Effector memory CD8-positive, alpha-beta T cell (primary cell): ENCODE measurements at places on chromosomes 6 and 20.

GRCh38 chr20:18496042-18496441, 983 bp downstream of the RBBP9 start:
- H3K36me3 ChIP-seq, result peaks cover 7% of the 10 kb centered on the region
- peaks cover 16% of the 10 kb centered on the region for H3K4me1 ChIP-seq
- H3K27ac ChIP-seq, result peak overlapping the region; percentile 83
- no peaks in the 10 kb centered on the region for H3K27me3 ChIP-seq
- H3K4me3 ChIP-seq, result peak overlapping the region; percentile 95

- H3K4me3 ChIP-seq, result no peak overlapping the region
- no peaks in the 10 kb centered on the region for H3K27me3 ChIP-seq
- H3K36me3 ChIP-seq, result no peaks in the 10 kb centered on the region
- H3K27ac ChIP-seq, result no peak overlapping the region
- no peak for DNase-seq
- H3K4me1 ChIP-seq, result no peaks in the 10 kb centered on the region
Measured at GRCh38 chr6:80523010-80523409, 416.5 kb downstream of the BCKDHB start.

GRCh38 chr20:20363434-20363798, 4.5 kb upstream of the INSM1 start:
- peaks cover 3% of the 10 kb centered on the region for H3K36me3 ChIP-seq
- H3K27ac ChIP-seq, result no peak overlapping the region
- DNase-seq, result no peak
- H3K4me1 ChIP-seq, result peaks cover 23% of the 10 kb centered on the region
- peaks cover 65% of the 10 kb centered on the region for H3K27me3 ChIP-seq
- H3K4me3 ChIP-seq, result peak overlapping the region; percentile 21

GRCh38 chr6:108562503-108562993, 1.8 kb downstream of the FOXO3 start:
- no peak for DNase-seq
- peak overlapping the region; percentile 82 for H3K27ac ChIP-seq
- no peaks in the 10 kb centered on the region for H3K27me3 ChIP-seq
- H3K4me1 ChIP-seq, result peaks cover 43% of the 10 kb centered on the region

- no peaks in the 10 kb centered on the region for H3K27me3 ChIP-seq
- peaks cover 3% of the 10 kb centered on the region for H3K36me3 ChIP-seq
- H3K4me1 ChIP-seq, result no peaks in the 10 kb centered on the region
- DNase-seq, result no peak
- peak overlapping the region; percentile 41 for H3K27ac ChIP-seq
Measured at GRCh38 chr20:45336530-45337366, 11.5 kb downstream of the SDC4 start.

DNA sequence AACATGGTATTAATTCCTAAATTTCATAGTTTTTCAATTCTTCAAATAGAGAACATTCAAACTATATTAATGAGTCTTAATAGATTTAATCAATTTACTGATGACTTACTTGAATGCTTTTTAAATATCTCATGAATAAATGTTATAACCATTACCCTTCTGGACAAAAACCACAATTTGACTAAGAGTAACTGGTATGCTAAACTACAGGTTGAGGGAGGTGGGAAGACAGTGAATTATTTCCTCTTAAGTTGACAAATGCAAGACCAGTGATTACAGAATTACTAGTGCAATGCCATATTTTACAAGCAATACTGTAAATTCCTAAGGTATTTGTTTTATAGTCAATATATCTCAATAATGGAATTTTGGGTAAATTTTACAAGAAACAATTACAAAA, 65.1 kb downstream of the REV3L start:
- no peak overlapping the region for H3K4me3 ChIP-seq
- no peak for DNase-seq
- H3K27ac ChIP-seq, result no peak overlapping the region
- no peaks in the 10 kb centered on the region for H3K27me3 ChIP-seq

GRCh38 chr6:135680964-135681913, 170.3 kb upstream of the PDE7B start:
- H3K27ac ChIP-seq, result no peak overlapping the region
- H3K4me1 ChIP-seq, result no peaks in the 10 kb centered on the region
- H3K27me3 ChIP-seq, result peaks cover 9% of the 10 kb centered on the region
- H3K4me3 ChIP-seq, result no peak overlapping the region

DNA sequence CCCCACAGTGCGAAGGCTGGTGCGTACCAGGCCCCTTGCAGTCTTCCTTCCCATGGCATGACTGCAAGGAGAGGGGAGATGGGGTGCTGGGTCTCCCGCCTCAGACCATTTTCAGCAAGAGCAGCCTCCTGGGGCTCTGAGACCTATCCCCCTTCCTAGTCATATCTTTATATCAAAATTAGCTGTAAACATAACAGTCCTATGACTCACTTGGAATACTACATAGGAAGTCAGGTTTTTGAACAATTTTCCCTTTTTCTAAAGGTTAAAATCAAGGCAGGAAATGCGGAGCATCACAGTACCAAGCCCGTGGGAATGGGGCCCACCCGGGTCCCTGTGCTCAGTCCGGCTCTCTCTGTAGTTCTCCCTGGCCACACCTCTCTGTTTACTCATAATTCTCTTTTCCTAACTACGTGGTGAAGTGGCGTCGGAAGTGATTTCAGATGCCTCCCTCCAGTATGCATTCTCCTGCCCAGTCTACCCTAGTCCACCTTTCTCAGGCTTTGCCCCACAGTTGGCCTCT, 109.8 kb upstream of the TMEM170B start:
- peak overlapping the region; percentile 18 for H3K27ac ChIP-seq
- H3K36me3 ChIP-seq, result no peaks in the 10 kb centered on the region
- H3K27me3 ChIP-seq, result peaks cover 6% of the 10 kb centered on the region
- DNase-seq, result no peak
- peaks cover 10% of the 10 kb centered on the region for H3K4me1 ChIP-seq

DNA sequence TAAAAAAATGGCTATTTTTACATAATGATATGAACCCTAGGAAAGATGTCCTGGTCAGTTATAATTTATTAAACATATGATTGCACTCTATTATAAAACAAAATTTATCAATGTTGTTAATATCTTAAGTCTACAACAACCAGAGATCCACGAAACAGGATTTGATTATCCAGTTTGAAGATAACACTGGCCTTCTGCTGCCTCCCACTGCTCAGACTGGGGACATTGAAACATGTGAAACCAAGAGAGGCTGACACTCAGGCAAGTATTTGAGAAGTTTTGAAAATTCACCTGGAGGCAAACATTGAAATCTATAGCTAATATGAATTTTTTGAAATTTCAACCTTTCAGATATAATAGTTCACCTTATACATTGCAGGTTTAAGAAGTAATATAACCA, 219.3 kb upstream of the HSF2 start:
- H3K27ac ChIP-seq, result no peak overlapping the region
- no peak for DNase-seq
- no peaks in the 10 kb centered on the region for H3K27me3 ChIP-seq
- H3K36me3 ChIP-seq, result no peaks in the 10 kb centered on the region
- H3K4me3 ChIP-seq, result no peak overlapping the region

DNA sequence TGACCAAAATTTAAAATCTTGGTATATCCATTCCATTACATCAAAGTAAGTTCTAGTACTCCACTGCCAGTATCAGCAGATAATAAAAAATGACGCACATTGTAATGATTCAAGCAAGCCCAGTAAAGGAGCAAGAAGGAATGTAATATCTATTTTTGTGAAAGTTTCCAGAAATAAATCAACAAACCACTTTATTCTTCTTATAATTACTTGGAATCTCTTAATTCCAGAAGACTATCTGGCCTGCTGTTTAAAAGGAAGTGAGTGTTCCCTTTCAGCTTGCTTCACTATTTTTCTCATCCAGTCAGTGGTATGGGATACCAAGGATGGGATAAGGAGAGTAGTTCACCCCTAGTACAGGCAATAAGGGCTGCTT, 42.2 kb upstream of the DSE start:
- no peak for DNase-seq
- H3K27me3 ChIP-seq, result no peaks in the 10 kb centered on the region
- H3K4me1 ChIP-seq, result no peaks in the 10 kb centered on the region
- no peaks in the 10 kb centered on the region for H3K36me3 ChIP-seq

DNA sequence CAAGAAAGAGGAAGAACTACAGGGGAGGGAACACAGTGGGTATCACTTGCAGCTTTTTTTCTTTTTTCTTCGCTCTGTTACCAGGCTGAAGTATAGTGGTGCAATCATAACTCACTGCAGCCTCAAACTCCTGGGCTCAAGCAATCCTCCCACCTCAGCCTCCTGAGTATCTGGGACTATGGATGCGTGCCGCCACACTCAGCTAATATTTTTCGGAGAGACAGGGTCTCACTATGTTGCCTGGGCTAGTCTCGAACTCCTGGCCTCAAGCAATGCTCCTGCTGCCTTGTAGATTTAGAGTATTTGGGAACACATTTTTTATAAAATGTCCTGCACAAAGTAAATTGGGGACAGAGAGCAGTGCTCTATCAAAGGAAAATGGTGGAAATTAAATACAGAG, 28.3 kb downstream of the PARD6B start:
- no peaks in the 10 kb centered on the region for H3K4me1 ChIP-seq
- H3K27ac ChIP-seq, result peak overlapping the region; percentile 44
- no peak overlapping the region for H3K4me3 ChIP-seq
- DNase-seq, result no peak
- H3K27me3 ChIP-seq, result no peaks in the 10 kb centered on the region

GRCh38 chr20:24995741-24996448, 3.3 kb upstream of the APMAP start:
- no peak overlapping the region for H3K27ac ChIP-seq
- H3K36me3 ChIP-seq, result peaks cover 23% of the 10 kb centered on the region
- H3K4me1 ChIP-seq, result peaks cover 26% of the 10 kb centered on the region

GRCh38 chr6:119626884-119627619, 277.5 kb upstream of the MAN1A1 start:
- no peak overlapping the region for H3K4me3 ChIP-seq
- H3K4me1 ChIP-seq, result no peaks in the 10 kb centered on the region
- H3K36me3 ChIP-seq, result no peaks in the 10 kb centered on the region
- no peak for DNase-seq
- no peak overlapping the region for H3K27ac ChIP-seq

- no peak overlapping the region for H3K27ac ChIP-seq
- no peak for DNase-seq
- peaks cover 66% of the 10 kb centered on the region for H3K27me3 ChIP-seq
- H3K4me1 ChIP-seq, result peaks cover 9% of the 10 kb centered on the region
Measured at GRCh38 chr6:136038531-136038930, 187.0 kb downstream of the PDE7B start.

DNA sequence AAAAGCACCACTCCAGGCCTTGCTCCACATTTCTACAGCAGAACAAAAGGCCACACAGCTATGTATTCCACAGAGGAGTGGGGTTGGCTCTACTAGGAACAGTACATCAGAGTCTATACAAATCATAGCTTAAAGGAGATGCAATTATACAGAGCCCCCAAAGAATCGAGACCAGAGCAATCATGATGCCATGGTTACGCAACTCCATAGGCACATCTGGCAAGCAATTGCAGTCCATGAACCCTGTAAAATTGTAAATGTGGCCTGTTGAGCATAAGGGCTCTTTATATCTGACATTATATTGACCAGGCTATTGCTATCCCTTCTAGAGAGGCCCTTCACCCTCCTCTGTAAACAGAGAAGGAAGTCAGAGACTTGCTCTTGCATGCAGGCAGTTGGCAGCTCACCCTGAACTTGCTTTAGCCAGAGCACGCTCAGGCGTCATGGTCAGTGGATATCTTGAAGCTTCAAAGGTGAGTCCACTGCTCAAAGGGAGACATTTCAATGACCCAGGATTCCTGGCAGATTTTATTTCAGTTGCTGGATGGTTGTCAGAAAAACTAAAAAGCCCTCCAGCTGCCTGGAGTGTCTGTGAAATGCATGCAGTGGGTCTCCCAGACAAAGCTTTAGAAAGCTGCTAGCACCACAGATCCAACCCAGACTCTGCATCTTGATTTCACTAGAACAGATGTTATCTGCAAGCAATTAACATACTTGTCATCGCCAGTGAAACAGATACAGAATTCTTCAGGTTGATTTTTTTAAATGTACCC, 357.2 kb downstream of the CENPW start:
- no peak overlapping the region for H3K4me3 ChIP-seq
- no peaks in the 10 kb centered on the region for H3K27me3 ChIP-seq
- H3K27ac ChIP-seq, result no peak overlapping the region
- no peaks in the 10 kb centered on the region for H3K4me1 ChIP-seq

GRCh38 chr6:28985462-28986164, 19.5 kb downstream of the ZNF311 start:
- peaks cover 46% of the 10 kb centered on the region for H3K4me1 ChIP-seq
- H3K36me3 ChIP-seq, result peaks cover 34% of the 10 kb centered on the region
- DNase-seq, result no peak

- no peak overlapping the region for H3K4me3 ChIP-seq
- DNase-seq, result no peak
- peaks cover 16% of the 10 kb centered on the region for H3K36me3 ChIP-seq
- no peaks in the 10 kb centered on the region for H3K27me3 ChIP-seq
Measured at GRCh38 chr6:484086-484745, 92.7 kb downstream of the IRF4 start.

- peaks cover 3% of the 10 kb centered on the region for H3K36me3 ChIP-seq
- H3K4me1 ChIP-seq, result no peaks in the 10 kb centered on the region
- no peak for DNase-seq
Measured at GRCh38 chr6:37115236-37115895, 54.6 kb upstream of the PIM1 start.

DNA sequence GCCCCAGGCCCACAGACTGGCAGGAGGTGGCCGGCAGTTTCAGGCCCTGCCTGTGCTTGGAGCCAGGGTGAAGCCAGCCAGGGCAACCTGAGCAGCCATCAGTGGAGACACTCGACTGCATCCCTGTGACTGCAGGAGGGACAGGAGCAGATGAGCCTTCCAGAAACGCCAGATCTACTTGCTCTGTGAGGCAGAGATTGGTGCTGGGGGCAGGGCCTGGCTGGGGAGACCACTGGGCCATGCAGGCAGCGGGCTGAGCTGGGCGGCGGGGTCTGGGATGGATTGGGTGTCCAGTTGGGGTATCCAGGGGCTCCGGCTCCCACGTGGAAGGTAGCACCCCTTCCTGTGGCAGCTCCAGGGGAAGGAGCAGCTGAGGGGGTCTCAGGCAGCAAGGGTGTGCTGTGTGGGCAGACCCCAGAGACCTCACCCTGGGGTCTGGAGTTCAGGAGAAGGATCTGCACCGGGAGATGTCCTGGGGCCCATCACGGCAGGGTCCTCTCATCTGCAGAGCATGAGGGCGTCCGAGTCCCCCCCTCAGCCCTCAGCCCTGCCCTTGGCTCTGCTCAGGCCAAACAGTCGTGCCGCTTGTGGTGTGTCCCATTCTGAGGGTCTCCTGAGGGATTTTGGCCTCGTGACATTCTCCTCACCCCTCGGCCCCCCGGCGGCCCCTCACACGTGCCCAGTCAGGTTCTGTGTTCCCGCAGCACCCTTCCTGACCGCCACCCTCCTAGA, 334.9 kb downstream of the TAF4 start:
- H3K4me1 ChIP-seq, result no peaks in the 10 kb centered on the region
- no peaks in the 10 kb centered on the region for H3K36me3 ChIP-seq
- no peak overlapping the region for H3K4me3 ChIP-seq
- no peak overlapping the region for H3K27ac ChIP-seq

GRCh38 chr20:58256307-58256706, 27.9 kb upstream of the ANKRD60 start:
- H3K4me3 ChIP-seq, result no peak overlapping the region
- no peak for DNase-seq
- peak overlapping the region; percentile 36 for H3K27ac ChIP-seq
- peaks cover 3% of the 10 kb centered on the region for H3K36me3 ChIP-seq

GRCh38 chr20:3247638-3248037, 8.6 kb upstream of the SLC4A11 start:
- peaks cover 4% of the 10 kb centered on the region for H3K4me1 ChIP-seq
- peaks cover 5% of the 10 kb centered on the region for H3K36me3 ChIP-seq
- H3K27me3 ChIP-seq, result peaks cover 20% of the 10 kb centered on the region
- DNase-seq, result no peak
